ENCODE measurements at places on chromosomes 4 and X.

DNA sequence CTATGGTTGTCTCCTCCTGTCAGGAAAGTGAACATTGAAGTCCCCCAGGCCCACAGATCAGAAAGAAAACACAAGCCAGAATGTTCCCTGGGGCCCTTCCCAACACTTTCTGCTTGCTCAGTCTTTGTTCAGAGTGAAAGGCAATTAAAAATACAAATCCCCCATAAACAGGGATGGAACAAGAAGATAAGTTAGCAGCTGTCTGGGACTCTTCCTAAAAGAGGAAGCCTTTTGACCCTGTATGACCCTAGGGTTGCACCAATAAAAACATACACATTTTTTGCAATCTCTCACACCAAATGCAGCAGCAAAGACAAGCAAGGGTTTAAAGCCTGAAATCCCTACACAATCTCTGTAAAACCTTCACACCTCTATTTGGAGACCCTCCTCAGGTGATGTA is 22.6 kb downstream of the IRF2 start:
- no peak for DNase-seq

DNA sequence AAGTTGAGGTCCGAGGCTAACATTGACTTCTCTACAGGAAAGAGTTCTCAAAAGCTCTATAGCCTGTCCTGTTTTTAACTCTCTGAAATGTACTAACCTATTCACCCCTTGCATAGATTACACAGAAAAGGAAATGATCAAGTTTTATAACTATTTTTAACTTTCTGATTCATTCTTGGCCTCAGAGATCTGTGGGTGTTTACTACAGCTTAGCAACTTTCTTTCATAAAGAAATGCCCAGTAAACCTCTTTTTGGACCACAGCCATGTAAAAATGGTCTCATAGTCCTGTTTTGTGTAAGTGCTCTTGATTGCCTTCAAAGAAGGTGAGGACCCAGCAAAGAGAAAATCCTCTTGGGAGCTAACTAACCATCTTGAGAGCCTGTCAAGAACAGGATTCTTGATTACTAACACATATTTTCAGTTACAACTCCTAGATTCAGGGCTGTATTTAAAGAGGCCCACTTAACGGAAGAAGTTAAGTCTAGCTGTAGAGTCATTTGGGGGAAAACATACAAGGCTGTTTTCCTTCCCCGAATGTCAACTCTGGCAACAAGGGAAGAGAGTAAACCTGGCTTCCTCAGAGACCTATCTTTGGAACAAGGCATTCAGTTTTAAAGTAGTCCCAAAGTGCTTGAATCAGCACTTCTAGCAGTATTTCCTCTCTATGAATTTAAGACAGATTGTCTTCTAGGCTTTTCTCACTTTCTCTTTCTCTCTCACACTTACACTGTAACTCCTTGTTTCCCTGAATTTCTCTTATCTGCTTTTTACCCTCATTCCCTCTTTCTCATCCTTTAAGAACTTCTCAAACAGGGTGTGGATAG is 78.2 kb downstream of the IL21 start:
- no peak for DNase-seq

GRCh38 chrX:13433298-13433605 is 113.4 kb upstream of the ATXN3L start:
- no peak for DNase-seq

DNA sequence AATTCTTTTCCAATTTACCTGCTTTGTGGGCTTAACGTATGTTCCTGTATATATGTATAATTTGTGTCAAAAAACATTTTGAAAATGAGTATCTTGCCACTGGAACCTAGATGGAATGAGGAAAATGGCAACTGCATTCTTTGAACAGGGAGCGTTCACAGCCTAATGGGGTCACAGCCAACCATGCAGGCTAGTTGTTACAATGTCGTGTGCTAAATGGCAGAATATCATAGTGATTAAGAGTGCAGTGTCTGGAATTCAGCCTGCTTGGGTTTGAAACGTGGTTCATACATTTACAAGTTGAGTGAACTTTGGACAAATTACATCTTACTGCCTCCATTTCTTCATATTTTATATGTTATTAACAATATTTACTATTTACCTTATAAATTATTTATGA is 70.8 kb downstream of the PCDH7 start:
- no peak for DNase-seq
